Keratinocyte (primary cell): ENCODE measurements at places on chromosomes 1 and 21.

DNA sequence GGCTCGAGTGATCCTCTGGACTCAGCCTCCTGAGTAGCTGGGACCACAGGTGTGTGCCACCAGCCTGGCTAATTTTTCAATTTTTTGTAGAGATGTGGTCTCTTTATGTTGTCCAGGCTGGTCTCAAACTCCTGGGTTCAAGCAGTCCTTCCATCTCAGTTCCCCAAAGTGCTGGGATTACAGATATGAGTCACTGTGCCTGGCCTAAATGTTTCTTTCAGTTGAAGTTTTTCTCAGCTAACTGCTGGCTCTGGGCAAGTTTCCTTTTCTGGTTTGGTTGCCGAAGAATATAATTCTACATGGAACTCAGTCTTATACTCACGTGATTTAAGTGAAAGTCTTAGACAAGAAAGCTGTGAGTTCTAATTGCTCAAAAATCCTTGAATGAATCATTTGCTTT is 57.0 kb downstream of the SASS6 start:
- DNase-seq = no peak

DNA sequence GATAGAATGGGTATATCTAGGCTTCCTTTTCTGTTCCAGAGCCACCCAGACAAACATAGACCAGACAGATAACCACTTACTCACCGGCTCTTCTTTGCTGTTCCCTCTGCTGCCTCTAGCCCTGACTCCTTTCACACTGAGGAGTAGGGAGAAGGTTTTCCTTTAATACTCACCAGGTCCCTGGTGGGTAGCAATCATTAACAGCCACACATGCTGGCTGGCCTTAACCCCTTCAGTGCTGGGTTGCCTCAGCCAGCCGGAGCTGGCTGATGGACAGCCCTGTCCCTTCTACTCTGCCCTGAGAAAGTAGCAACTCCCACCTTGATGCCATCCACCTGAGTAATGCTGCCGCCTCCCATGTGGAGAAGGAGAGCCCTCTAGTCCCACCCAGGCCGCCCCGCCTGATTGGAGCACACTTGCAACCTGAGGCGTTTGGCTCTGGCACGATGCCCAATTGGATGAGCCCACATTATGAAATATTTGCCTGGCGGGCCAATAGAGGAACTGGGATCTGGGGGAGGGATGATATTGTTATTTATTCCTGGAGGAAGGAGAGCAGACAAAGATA is 71.6 kb downstream of the PLEKHA6 start:
- peak; percentile 87 for DNase-seq

DNA sequence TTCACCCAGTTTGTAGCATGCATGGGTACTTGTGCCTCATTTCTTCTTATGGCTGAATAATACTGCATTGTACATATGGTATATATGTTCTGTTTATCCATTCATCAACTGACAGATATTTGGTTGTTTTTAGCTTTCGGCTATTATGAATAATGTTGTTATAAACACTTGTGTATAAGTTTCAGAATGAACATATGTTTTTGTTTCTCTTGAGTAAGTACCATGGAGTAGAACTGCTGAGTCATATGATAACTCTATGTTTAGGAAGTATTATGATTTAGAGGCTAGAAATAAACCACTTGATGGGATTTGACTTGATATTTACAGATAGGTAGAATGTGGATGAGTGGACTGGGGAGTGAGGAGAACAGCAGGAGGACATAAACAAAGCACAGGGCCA is 48.6 kb downstream of the WNT2B start:
- no peak for DNase-seq

DNA sequence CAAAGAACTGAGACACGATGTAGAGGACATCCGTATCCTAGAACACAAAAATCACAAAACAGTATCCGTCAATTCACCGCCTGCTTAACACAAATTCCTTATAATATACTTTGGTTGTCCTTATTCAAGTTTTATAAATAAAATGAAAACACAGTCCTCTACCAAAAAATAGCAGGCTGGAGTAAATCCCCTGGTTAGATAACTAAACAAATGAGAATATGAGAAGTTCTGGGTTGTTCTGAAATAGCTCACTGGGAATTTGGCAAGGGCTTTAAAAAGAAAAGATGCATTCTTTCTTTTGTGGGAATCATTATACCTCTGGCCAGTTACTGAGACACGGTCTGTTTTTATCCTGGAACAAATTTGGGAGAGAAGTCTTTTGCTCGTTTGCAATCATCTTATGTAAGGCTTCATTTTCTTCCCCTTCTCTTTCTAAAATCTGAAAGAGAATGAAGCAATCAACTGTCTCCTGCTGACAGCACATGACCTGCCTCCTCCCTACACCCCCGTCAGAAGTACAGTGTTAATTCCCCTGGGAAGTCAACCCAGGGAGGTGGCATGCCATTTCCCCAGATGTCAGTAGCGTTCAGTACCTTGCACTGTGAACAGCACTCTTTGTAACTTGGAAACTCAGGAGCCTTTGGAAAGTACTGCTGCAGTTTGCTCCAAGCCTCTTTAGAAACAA is 37.1 kb upstream of the RAP1GAP start:
- DNase-seq = no peak

- DNase-seq = no peak
These were observed 145.5 kb upstream of the POGK start for GRCh38 chr1:166693673-166694297.

DNA sequence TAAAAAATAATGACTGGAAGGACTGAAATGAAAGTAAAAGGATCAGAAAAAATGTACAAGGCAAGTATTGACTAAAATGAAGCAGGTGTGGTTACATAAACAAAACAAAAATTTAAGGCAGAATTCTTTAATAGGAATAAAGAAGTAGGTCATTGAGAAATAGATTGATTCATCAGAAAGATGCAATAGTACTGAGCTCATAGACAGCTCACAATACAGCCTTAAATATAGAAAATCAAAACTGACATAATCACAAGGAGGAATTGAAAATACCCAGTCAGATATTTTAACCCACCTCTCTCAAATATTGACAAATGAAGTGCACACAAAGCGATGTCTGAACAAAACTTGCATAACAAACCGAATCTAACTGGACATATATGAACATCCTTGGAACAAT is 366.8 kb upstream of the DPYD start:
- DNase-seq = no peak

DNA sequence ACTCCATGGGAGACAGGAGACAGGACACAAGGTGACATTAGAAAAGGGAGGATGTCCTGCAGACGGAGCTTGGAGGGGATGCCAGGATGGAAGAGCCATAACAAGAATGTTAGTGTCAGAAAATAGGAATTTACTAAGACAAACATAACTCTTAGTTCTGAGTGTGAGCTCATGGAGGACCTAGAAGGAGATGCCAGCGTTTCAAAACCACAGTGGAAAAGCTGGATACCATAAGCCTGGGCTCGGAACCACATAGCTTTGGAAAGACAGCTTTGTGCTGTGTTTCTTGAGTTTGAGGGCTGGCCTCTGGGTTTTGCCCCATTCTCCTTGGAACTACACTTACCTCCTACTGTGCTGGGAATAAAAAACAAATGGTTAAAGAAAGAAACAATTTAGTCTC is 128.4 kb downstream of the S1PR1 start:
- no peak for DNase-seq

- DNase-seq = no peak
These were observed 64.4 kb downstream of the XCL1 start for GRCh38 chr1:168640836-168641235.

- no peak for DNase-seq
These were observed 71.8 kb upstream of the MACF1 start for GRCh38 chr1:39132505-39133339.

- DNase-seq = no peak
These were observed 66.8 kb downstream of the SERINC2 start for GRCh38 chr1:31479811-31480210.

GRCh38 chr1:229856009-229856650 is 210.9 kb upstream of the GALNT2 start:
- DNase-seq = no peak
